ENCODE measurements at places on chromosomes 12 and 14. TPM values are rescaled to one million over a fixed set of nuclear protein-coding genes. Genes with fewer than 3 reads are reported as not detected.
A peak's percentile ranks its signal among the peaks of the same experiment; 100 is the strongest.

DNA sequence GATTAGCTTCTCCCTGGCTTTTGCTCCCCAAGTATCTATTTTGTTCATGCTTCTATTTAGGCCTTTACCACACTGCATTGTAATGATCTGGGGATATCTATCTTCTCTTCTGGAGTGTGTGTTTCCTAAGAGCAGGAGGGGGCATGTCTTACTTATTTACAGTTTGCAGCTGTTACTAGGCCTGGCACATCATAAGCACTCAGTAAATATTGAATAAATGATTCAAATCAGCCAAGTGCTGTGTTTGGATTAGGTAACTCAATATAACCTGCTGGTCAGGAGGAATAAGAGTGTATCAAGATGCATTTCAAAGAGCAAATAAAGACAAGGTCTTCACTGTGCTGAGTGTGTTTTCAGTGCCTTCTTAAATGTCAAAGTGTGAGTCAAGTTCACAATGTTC lies 186.1 kb downstream of the FOXG1 start:
- H3K36me3 ChIP-seq: no peaks in the 10 kb centered on the region
- H3K4me1 ChIP-seq: no peaks in the 10 kb centered on the region
- H3K4me3 ChIP-seq: no peak overlapping the region

DNA sequence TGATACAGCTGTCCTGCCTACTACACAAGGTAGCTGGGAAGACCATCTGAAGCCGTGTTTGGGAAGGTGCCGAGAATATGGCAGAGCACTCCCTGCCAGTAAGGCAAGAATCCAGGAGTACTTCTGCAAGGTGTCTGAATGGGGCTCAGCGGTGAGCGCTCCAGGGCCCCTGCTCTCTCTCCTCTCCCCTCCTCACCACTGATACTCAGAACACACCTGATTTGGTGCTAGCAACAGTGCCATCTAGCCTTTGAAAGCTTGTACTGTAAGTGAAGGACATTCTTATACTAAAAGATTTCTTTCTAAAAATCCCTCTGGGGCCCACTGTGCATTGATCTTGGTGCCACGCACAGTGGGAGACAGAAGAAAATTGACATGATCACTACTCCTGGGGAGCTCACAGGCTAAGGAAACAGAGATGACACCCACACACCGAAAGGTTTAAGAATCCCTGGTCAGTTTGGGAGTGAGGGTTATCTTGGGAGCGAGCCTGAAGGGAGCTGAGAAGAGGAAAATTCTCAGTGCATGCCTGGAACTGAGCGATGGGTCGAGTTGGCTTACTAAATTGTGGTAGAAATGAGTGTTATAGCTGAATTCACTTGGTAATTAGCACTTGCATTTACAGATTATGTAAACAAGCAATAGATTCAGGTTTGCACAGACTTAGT lies 216.9 kb downstream of the NTF3 start:
- DNase-seq: no peak
- no peaks in the 10 kb centered on the region for H3K36me3 ChIP-seq
- no peak overlapping the region for H3K27ac ChIP-seq
- H3K4me3 ChIP-seq: no peak overlapping the region
- no peaks in the 10 kb centered on the region for H3K4me1 ChIP-seq
- H3K27me3 ChIP-seq: no peaks in the 10 kb centered on the region

GRCh38 chr14:89221109-89221810 lies 195.8 kb downstream of the FOXN3 start:
- H3K27me3 ChIP-seq: no peaks in the 10 kb centered on the region
- no peaks in the 10 kb centered on the region for H3K36me3 ChIP-seq
- H3K4me1 ChIP-seq: peaks cover 7% of the 10 kb centered on the region
- H3K27ac ChIP-seq: no peak overlapping the region
- DNase-seq: no peak

DNA sequence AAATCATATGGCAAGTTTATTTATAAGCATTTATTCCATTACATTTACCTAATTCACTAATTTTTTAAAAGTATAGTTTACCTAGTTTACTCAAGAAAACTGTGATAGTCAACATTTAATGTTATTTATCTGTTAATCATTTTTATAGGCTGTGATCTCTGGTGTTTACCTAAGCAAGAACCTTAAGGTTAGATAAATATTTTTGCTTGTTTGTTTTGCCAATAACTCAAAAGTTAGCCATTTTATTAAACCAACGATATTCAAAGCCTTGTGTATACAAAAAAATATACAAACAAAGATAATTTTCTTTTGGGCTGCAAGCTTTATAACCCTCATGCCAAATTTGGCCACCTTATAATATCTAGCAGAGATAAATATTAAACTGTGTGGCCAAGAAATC lies 157.3 kb downstream of the SLCO1B3 start:
- no peaks in the 10 kb centered on the region for H3K36me3 ChIP-seq
- no peak for DNase-seq
- H3K27me3 ChIP-seq: no peaks in the 10 kb centered on the region
- H3K4me3 ChIP-seq: no peak overlapping the region

GRCh38 chr14:81473456-81474147 lies 60.1 kb downstream of the SEL1L start:
- no peak for DNase-seq
- no peak overlapping the region for H3K4me3 ChIP-seq
- peaks cover 37% of the 10 kb centered on the region for H3K36me3 ChIP-seq
- no peaks in the 10 kb centered on the region for H3K4me1 ChIP-seq

GRCh38 chr14:76675046-76675445 lies 86.2 kb upstream of the VASH1 start:
- H3K36me3 ChIP-seq: no peaks in the 10 kb centered on the region
- no peaks in the 10 kb centered on the region for H3K27me3 ChIP-seq
- no peak for DNase-seq
- H3K27ac ChIP-seq: no peak overlapping the region
- H3K4me1 ChIP-seq: no peaks in the 10 kb centered on the region

GRCh38 chr14:44029933-44030332 lies 477.1 kb downstream of the FSCB start:
- H3K4me3 ChIP-seq: no peak overlapping the region
- H3K27me3 ChIP-seq: no peaks in the 10 kb centered on the region
- no peaks in the 10 kb centered on the region for H3K4me1 ChIP-seq
- H3K36me3 ChIP-seq: no peaks in the 10 kb centered on the region
- H3K27ac ChIP-seq: no peak overlapping the region

GRCh38 chr14:103073367-103073875 lies 10.6 kb upstream of the LBHD2 start:
- DNase-seq: peak; percentile 66
- H3K4me1 ChIP-seq: peaks cover 7% of the 10 kb centered on the region
- no peaks in the 10 kb centered on the region for H3K27me3 ChIP-seq

DNA sequence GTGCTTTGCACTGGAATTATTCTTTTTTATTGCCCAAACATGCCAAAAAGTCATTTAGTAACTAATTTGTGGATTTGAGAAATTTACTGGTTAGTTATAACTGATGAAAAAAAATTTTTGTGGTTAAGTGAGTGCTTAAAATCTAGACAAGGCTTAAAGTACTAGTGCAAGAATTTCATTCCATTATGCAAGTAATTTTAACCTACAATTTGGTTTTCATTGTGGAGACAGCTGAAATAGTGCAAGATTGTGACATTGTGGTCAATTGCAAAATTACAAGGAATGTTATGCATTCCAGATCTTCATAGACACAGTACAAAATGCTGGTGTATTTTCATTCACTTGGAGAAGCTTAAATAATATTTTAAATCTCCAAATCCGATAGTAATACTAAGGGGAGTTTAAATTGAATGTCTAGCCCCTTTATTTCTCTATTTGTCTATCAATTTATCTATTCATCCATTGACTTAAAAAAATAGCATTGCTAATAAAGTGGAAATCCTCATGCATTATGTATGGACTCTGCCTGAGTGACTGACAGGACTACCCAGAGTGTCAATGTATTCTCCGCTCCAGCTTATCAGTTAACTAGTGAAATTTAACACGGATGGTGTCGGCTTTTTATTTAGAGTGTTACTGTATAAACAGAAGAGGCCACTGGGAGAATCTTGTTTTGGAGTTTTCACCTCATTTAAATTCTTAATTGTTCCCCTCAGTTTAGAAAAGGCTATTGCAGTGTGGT lies 125.9 kb downstream of the ALX1 start:
- no peak overlapping the region for H3K4me3 ChIP-seq
- DNase-seq: no peak
- no peaks in the 10 kb centered on the region for H3K27me3 ChIP-seq
- no peaks in the 10 kb centered on the region for H3K4me1 ChIP-seq

DNA sequence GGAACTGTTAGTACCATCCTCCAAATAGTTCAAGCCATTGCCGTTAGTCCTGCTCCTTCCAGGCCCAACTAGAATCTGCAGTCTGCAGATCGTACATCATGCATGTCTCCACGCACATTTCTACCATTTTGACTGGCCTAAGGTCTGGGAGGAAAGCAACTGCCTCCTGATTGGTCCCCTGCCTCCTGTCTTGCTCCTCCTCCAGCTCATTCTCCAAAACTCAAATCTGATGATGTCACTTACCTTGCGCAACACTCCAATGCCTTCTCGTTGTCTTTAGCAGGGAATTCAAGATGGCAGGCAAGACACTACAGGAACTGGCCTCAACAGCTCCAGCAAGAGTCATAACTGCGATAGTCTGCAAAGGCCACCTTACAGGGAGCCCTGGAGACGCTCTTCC lies 9.7 kb upstream of the HCAR1 start:
- H3K36me3 ChIP-seq: no peaks in the 10 kb centered on the region
- DNase-seq: no peak
- H3K4me1 ChIP-seq: no peaks in the 10 kb centered on the region
- no peak overlapping the region for H3K4me3 ChIP-seq

DNA sequence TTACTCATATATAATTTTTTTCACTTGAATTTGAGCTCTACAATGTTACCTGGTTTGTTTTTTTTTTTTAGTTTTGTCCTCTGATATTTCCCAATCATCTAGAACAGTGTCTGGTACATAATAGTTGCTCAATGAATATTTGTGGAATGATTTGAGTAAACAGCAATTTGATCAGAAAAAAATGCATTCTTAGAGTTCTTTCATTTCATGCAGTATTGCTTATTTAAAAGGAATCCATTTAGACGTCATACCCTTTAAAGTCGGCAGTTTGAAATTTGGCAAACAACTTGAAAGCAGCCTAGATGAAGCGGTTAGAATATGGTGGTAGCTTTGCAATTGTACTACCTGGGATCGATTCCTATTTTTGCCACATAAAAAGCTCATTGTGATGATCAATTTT lies 140.0 kb downstream of the PDE3A start:
- H3K4me1 ChIP-seq: no peaks in the 10 kb centered on the region
- DNase-seq: no peak
- no peaks in the 10 kb centered on the region for H3K36me3 ChIP-seq
- no peak overlapping the region for H3K27ac ChIP-seq

- H3K4me3 ChIP-seq: no peak overlapping the region
- no peaks in the 10 kb centered on the region for H3K4me1 ChIP-seq
- DNase-seq: no peak
- H3K27ac ChIP-seq: peak overlapping the region; percentile 64
Observed at GRCh38 chr12:54141431-54142113, 47.2 kb downstream of the SMUG1 start.

DNA sequence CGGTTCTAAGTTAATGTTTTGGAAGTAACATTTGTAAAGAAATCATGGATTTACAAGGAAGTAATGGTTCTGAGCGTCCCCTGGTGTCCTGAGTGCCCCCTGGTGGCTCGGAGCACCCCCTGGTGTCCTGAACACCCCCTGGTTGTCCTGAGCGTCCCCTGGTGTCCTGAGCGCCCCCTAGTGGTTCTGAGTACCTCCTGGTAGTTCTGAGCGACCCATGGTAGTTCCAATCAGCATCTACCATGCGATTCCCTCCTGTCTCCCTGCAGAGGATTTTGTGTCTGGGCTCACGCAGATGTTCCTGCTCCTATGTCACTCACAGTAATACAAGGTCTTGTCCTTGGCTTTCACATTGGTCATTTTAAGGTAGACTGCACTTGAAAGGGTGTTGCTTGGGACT lies 1352.9 kb downstream of the TMEM121 start:
- H3K27ac ChIP-seq: no peak overlapping the region
- H3K4me1 ChIP-seq: no peaks in the 10 kb centered on the region
- H3K36me3 ChIP-seq: no peaks in the 10 kb centered on the region

DNA sequence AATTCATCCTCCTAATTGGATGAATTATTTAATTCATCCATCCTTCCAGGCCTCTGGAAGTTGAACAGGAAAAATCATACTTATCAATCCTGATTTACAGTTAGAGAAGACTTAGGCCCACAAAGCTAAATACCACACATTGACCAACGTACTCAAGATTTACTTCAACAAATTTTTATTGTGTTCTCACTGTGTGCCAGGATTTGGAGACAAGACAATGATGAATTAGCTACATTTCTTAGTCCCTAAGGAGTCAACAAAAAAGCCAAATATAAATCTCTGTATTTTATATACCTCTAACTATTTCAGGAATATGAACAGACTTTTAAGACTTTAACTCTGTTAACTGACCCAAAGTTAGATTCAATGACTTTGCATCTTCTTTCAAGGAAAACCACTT lies 63.9 kb downstream of the DCAF5 start:
- no peaks in the 10 kb centered on the region for H3K27me3 ChIP-seq
- H3K36me3 ChIP-seq: peaks cover 4% of the 10 kb centered on the region
- peak overlapping the region; percentile 85 for H3K27ac ChIP-seq
- H3K4me1 ChIP-seq: no peaks in the 10 kb centered on the region
- no peak overlapping the region for H3K4me3 ChIP-seq

DNA sequence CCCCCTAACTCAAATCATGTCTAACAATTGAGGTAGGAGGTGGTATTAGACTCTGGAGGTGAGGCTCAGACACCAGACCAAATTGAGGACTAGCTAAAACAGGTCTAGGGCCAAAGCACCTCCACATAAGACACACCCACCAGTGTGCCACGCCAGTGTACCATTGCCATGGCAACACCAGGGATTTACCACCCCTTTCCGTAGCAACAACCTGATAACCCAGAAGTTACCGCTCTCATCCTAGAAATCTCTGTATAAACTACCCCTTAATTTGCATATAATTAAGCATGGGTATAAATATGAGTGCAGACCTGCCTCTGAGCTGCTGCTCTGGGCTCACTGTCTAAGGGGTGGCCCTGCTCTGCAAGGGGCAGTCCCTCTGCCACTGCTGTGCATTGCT lies 57.4 kb upstream of the PPP2R5C start:
- no peaks in the 10 kb centered on the region for H3K36me3 ChIP-seq
- peaks cover 7% of the 10 kb centered on the region for H3K4me1 ChIP-seq
- no peak overlapping the region for H3K4me3 ChIP-seq
- H3K27ac ChIP-seq: no peak overlapping the region
- DNase-seq: no peak

- DNase-seq: no peak
- H3K27ac ChIP-seq: no peak overlapping the region
- H3K4me1 ChIP-seq: peaks cover 8% of the 10 kb centered on the region
- no peaks in the 10 kb centered on the region for H3K27me3 ChIP-seq
- no peaks in the 10 kb centered on the region for H3K36me3 ChIP-seq
Observed at GRCh38 chr14:61530296-61530695, 165.0 kb upstream of the HIF1A start.

- H3K4me3 ChIP-seq: no peak overlapping the region
- no peaks in the 10 kb centered on the region for H3K27me3 ChIP-seq
- no peaks in the 10 kb centered on the region for H3K36me3 ChIP-seq
- no peak overlapping the region for H3K27ac ChIP-seq
- DNase-seq: no peak
- peaks cover 7% of the 10 kb centered on the region for H3K4me1 ChIP-seq
Observed at GRCh38 chr14:94690896-94691659, 78.8 kb downstream of the GSC start.

GRCh38 chr14:90627478-90627877 lies 188.8 kb downstream of the TTC7B start:
- H3K27ac ChIP-seq: peak overlapping the region; percentile 84
- H3K4me3 ChIP-seq: no peak overlapping the region
- H3K4me1 ChIP-seq: peaks cover 64% of the 10 kb centered on the region
- DNase-seq: no peak

Gene VPS33A
- 10.6 TPM for polyA plus RNA-seq

Gene MSI1
- 1.2 TPM for polyA plus RNA-seq

Gene PZP
- polyA plus RNA-seq: 0.07 TPM

Gene DHRS2
- polyA plus RNA-seq: 0.54 TPM

Gene SYCP3
- not detected for polyA plus RNA-seq

Gene PHC1
- 2.1 TPM for polyA plus RNA-seq

Gene INHBC
- polyA plus RNA-seq: not detected

Gene DLGAP5
- 3.0 TPM for polyA plus RNA-seq

Gene OVCH1
- polyA plus RNA-seq: not detected

Gene SOAT2
- not detected for polyA plus RNA-seq

Gene SMIM41
- polyA plus RNA-seq: not detected
